ENCODE measurements at places on chromosomes 7 and 10.

DNA sequence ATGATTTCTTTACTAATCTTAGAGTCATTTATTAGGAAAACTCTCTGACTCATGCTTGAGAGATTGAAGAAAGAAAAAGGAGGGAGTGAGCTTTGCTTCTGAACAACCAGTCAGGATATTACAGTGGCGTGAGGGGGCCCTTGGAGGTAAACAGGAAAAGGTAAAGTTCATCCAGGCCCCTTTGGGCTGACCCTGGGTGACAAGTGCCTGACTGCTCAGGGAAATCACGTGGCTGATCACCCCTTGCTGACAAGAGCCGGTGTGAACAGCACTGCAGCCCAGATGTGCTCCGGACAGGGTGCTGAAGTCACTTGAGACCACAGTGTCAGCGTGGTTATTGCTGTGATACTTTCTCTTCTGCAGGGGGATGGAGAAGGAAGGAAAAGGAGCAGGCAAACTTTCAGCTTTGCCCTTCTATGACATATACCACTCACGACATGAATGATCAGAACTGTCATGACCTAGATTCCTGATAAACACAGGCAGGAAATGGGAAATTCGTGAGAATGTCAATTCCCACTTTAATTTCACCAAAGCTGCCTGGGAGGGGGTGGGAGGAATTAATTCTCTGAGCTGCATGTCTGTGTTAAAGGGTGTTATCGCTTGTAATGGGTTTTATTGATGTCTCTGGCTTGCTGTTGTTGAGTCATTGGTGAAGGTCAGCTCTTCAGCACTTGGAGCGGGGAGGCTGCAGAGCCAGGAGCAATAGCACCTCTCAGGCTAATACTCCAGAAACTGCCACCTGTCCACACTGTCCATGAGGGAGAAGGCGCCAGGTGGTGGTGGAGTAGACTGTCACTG is 139.8 kb upstream of the AOAH start:
- no peak for DNase-seq

- no peak for DNase-seq
Measured at GRCh38 chr7:101688183-101688831, 59.2 kb upstream of the MYL10 start.

DNA sequence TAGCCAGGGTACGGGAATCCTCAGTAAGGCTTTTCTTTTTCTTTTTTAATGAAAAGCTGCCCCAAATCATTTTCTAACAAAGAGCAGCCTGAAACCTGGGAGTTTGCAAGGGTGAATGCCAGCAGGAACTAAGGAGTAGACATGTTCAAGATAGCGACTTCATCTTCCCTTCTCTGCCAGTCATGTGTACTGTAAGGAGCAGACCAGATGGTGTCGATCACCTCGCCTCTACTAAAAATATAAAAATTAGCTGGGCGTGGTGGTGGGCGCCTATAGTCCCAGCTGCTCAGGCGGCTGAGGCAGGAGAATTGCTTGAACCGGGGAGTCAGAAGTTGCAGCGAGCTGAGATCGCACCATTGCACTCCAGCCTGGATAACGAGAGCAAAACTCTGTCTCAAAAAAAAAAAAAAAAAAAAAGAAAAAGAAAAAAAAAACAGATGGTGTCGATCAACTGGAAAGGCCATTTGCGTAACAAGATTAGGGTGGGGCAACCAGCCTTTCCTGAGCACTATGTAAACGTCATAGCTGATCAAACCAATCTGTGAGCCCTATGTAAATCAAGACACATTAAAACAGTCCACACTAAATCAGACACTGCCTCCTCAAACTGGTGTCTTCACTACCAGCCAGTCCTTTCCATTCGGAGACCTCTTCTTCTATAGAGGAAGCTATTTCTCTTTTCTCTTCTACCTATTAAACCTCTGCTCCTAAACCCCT is 33.8 kb downstream of the NOLC1 start:
- no peak for DNase-seq

GRCh38 chr10:2938869-2939268 is 128.5 kb upstream of the PFKP start:
- DNase-seq: no peak

GRCh38 chr7:73585196-73585595 is 6.8 kb upstream of the TBL2 start:
- DNase-seq: no peak

DNA sequence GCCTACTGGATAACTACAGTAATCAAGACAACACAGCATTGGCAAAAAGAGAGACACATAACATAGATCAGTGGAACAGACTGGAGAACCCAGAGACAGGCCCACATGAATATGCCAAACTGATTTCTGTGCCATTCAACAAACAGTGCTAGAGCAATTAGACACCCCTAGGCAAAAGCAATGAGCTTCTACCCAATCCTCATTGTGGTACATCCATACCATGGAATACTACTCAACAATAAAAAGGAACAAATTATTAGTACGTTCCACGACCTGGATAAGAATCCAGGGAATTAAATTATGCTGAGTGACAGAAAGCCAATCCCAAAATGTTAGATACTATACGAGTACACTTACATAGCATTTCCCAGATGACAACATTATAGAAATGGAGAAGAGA is 2.8 kb upstream of the SVIL start:
- DNase-seq: no peak

GRCh38 chr10:119242186-119242585 is 34.8 kb downstream of the GRK5 start:
- no peak for DNase-seq

GRCh38 chr7:47470567-47471357 is 111.1 kb downstream of the TNS3 start:
- no peak for DNase-seq

- DNase-seq: no peak
Measured at GRCh38 chr10:88457660-88458059, 125.5 kb downstream of the RNLS start.

GRCh38 chr7:159035571-159036073 is 109.0 kb downstream of the VIPR2 start:
- DNase-seq: no peak

DNA sequence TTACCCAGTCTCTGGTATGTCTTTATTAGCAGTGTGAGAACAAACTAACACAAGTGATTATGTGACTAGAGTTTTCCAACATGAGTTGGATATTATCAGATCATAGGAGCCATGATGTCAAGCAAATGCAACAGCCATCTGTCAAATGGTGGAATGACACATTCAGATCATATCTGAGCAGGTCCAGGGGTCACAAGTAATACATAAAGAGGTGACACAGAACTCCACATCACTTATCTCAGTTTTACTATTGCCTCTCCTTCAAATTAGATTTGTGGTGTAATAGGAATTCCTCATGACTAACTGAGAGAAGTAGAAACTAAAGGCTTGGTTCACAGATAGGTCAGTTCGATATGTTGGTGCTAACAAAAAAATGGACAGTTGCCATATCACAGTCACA is 12.2 kb upstream of the SAMD9L start:
- peak; percentile 49 for DNase-seq

DNA sequence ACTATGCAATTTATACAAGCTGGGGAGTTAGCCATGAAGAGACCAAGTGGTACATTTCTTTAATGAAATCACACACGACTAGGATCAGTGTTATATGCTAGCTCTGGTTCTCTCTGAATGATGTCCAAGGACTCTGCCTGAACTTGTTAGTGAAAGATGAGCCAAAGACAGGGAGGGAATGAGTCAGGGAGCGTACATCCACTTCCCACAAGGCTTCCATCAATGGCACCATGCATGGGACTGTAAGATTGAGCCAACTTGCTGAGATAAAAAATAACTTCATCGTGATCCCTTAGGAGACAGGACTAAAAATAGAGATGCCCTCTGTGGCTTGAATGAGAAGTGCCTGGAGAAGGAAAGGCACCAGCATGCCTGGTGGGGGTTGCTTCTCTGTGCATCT is 629.7 kb downstream of the ACTR3B start:
- DNase-seq: no peak

GRCh38 chr10:74453169-74453568 is 302.1 kb downstream of the ADK start:
- DNase-seq: no peak

DNA sequence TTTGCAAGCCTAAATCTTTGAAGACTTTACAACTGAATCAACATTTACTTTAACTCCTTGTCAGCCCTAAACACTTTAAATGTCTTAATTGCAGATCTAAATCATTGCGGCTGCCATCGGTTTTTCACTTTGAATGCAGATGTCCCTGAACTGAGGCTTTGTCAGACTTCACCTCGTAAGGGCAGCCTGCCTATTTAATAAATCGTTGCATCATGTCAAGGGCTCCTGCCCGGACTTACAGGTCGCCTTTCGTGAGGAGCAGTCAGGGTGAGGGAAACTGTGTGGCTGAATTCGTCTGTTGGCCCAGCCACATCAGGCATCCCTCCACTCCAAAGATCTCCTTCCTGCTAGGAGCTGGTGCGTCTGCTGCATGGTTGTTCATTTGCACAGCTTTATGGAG is 368.2 kb upstream of the NPVF start:
- DNase-seq: no peak

DNA sequence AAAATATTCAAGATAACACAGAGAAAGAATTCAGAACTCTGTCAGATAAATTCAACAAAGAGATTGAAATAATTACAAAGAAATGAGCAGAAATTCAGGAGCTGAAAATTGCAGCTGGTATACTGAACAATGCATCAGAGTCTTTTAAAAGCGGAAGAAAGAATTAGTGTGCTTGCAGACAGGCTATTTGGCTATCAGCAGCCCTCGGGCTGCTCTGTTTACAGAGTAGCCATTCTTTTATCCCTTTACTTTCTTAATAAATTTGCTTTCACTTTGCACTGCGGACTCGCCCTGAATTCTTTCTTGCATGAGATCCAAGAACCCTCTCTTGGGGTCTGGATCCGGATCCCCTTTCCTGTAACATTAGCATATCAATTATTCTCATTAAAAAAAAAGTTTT is 1040.0 kb downstream of the SORCS3 start:
- DNase-seq: no peak

GRCh38 chr7:116727432-116728009 is 55.5 kb downstream of the MET start:
- DNase-seq: no peak

DNA sequence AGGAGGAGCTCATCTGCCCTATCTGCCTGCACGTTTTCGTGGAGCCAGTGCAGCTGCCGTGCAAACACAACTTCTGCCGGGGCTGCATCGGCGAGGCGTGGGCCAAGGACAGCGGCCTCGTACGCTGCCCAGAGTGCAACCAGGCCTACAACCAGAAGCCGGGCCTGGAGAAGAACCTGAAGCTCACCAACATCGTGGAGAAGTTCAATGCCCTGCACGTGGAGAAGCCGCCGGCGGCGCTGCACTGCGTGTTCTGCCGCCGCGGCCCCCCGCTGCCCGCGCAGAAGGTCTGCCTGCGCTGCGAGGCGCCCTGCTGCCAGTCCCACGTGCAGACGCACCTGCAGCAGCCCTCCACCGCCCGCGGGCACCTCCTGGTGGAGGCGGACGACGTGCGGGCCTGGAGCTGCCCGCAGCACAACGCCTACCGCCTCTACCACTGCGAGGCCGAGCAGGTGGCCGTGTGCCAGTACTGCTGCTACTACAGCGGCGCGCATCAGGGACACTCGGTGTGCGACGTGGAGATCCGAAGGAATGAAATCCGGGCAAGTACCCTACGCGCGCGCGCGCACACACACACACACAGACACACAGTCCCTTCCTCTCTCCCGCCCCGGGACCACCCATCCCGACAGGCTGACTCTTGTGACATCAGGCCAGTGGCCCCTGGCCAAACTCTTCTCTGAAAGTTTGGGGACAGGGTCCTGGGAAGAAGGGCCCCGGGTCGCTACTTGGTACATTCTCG is 538 bp downstream of the TRIM8 start:
- DNase-seq: no peak

GRCh38 chr10:76905251-76905650 is 732.4 kb downstream of the KCNMA1 start:
- no peak for DNase-seq

GRCh38 chr7:37249240-37249639 is 199.4 kb downstream of the ELMO1 start:
- no peak for DNase-seq

GRCh38 chr10:51521605-51522004 is 177.8 kb downstream of the CSTF2T start:
- DNase-seq: no peak

GRCh38 chr10:44520651-44521050 is 135.8 kb upstream of the CXCL12 start:
- DNase-seq: no peak

- peak; percentile 34 for DNase-seq
Measured at GRCh38 chr10:85645926-85646711, 720.5 kb downstream of the GRID1 start.

DNA sequence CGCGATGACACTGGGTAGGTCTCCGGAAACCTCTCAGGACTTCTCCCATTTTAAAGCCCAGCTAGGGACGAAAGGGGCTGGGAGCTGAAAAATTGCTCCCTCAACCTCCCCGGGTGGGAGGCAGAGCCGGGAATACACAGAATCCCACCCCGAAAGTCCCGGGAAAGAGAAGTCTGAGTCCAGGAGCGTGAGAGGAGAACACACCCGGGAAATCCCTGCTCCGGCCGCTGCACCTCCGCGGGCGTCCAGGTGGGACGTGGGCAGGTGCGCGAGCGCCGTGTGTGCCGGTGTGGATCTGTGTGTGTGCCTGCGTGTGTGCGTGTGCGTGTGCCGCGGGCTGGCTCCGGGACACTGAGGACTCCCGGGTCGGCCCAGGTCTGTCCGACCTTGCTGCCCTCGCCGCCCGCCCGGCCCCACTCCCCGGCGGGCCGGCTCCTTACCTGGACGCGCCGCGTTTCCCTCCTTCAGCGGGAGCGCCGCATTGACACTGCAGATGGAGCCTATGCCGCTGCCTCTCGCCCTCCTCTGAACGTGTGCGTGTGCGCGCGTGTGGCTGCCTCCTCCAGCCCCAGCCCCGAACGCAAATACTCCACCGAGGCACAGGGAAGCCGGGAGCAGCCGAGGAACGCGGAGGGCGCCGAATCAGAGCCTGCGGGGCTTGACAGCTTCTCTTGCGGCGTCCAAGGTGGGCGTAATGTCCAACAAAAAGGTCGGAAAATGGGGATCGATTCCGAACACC is at the start of gene PLXNA4:
Gene PLXNA4, minus strand, starts transcription at position 489 of the 739 bp plus-strand sequence. CDS start 67,777 bp downstream, outside the sequence.
- no peak for DNase-seq

- DNase-seq: no peak
Measured at GRCh38 chr7:25318047-25318446, 89.8 kb upstream of the NPVF start.

GRCh38 chr7:158676906-158677305 is 27.7 kb downstream of the NCAPG2 start:
- DNase-seq: no peak

DNA sequence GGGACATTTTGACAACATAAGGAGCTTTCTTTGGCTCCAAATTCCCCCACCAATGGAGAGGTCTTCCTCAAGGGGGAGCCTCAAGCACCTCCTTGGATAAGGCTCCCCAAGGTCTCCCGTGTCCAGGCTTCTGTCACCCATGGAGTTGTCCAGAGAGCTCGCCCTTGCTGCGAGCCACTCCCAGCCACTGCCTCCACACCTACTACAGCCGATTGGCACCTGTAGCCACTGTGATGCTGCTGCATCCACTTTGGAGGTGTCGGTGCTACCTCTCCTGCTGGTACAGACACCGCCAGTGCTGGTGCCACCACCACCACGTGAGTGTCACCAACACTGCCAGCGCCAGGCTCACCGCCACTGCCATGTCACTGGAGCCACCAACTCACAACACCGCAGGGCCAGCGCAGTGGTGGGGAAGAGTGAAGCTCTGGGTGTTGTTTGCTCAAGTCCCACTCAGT is 22.1 kb upstream of the ENO4 start:
- no peak for DNase-seq
